ENCODE measurements at places on chromosomes 6 and 20. TPM values are rescaled to one million over a fixed set of nuclear protein-coding genes. Genes with fewer than 3 reads are reported as not detected.

GRCh38 chr20:35490736-35491181 is 35.4 kb downstream of the CEP250 start:
- DNase-seq, result no peak

GRCh38 chr6:37319856-37320480 is 33.8 kb upstream of the RNF8 start:
- DNase-seq, result no peak

GRCh38 chr6:140303218-140303949 is 928.9 kb upstream of the CITED2 start:
- no peak for DNase-seq

DNA sequence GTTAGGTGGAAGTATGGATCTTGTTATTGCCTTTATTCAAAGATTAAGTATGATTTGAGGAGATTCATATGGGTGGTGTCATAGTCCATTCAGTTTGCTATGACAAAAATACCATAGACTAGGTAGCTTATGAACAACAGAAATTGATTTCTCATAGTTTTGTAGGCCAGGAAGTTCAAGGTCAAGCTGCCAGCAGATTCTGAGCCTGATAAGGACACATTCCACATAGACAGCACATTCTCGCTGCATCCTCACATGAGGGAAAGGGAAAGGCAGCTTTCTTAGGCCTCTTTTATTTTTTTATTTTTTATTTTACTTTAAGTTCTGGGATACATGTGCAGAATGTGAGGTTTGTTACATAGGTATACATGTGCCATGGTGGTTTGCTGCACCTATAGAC is 27.7 kb downstream of the ME1 start:
- no peak for DNase-seq

Gene OTOR
- total RNA-seq, result not detected

- no peak for DNase-seq
Measured at GRCh38 chr6:132153221-132153898, 202.2 kb upstream of the CCN2 start.
